ENCODE measurements at places on chromosomes 5 and 9.

- DNase-seq: no peak
These were observed 112.4 kb downstream of the FSTL4 start for GRCh38 chr5:133499895-133500294.

DNA sequence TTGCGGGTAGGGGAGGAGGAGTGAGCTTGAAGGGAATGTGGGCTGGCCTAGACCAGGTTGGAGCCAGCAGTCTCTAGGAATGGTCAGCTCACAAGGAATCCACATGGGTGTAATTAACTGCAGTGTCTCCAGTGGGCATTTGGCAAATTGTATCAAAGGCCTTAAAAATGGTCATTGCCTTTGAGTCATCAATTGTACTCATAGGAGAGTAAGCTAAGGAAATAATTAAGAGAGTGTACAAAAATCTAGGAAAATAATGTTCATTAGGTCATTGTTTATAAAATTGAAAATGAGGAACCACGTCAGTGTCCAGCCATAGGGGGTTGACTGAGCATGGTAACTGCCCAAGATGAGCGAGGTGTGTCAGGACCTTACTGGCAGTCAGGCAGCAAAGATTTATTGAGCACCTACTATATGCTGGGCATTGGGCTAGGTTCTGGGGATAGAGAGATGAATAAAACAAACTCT is 29.8 kb upstream of the RPL26L1 start:
- DNase-seq: peak; percentile 29

- DNase-seq: no peak
These were observed 204.8 kb downstream of the CDH9 start for GRCh38 chr5:26833596-26833995.

DNA sequence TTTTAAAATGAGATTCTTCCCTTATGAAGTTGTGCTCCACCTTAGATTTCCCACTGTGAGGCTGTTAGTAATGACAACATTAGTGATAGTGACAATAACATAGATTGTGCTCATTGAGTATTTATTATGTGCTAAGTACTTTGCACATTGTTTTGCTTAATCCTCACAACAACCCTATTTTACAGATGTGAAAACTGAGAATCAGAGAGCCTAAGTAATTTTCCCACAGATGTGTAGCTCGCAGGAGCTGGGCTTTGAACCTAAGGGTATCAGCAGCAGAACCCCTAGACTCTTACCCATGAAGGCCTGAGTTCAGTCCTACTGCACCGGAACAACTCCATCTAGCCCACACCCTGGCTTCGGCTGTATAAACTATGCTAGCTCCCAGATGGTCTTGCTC is 15.6 kb upstream of the ARAP3 start:
- no peak for DNase-seq

- DNase-seq: no peak
These were observed 4.6 kb downstream of the SNCAIP start for GRCh38 chr5:122316656-122317055.

- DNase-seq: no peak
These were observed 10.1 kb downstream of the TMEM252 start for GRCh38 chr9:68530618-68531017.

- no peak for DNase-seq
These were observed 297.7 kb downstream of the ATPSCKMT start for GRCh38 chr5:9951865-9952516.

GRCh38 chr5:54115735-54116403 is 194.5 kb downstream of the ARL15 start:
- peak; percentile 13 for DNase-seq

DNA sequence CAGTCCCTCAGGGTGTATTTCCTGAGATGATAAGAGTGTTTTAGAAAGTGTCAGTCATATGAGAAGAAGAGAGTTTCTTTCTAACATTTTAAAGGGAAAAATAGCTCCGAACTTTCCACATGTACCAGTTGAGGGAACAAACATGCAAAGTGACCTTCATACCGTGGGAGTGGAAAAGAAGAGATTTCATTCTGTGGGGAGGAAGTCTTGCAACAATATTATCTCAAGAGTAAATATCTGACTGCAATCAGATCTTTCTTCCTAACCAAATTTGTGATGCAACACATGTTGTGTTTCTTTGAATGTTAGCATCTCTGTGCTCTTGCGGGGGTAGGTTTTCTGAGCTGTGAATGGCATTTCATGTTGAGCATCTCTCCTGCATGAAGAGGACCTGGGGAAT is 30.6 kb downstream of the ANKRD55 start:
- peak; percentile 53 for DNase-seq

DNA sequence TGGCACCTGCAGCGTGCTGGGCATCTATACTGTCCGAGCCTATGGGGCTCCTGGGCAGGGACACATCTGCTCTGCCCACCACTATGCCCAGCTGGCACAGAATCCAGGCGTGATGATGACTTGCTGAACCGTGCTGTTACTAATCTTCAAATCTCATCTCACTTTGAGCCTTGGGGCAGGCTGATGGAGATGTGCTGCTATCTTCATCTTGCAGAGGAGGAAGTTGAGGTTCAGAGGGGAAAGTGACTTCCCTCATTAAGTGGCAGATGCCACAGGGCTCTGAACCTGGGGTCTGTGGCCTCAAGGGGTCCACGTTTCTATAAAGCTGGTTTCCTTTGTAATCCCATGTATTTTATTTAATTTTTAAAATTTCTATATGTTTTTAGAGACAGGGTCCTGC is 4.7 kb downstream of the SLC2A6 start:
- no peak for DNase-seq

DNA sequence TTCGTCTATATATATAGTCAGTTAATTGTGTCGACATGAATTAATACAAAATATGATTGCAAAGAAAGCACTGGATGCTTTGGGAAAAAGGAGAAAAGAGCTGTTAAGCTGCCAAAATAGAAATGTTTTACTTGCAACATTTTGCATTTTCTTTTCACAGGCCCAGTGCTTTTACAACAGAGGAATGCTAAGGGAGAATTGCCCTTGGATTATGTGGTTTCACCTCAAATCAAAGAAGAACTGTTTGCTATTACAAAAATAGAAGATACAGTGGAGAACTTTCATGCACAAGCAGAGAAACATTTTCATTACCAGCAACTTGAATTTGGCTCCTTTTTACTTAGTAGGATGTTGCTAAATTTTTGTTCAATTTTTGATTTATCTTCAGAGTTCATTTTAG is 76.2 kb downstream of the SLF1 start:
- no peak for DNase-seq

- no peak for DNase-seq
These were observed 138.6 kb downstream of the ARL15 start for GRCh38 chr5:54171645-54172384.

DNA sequence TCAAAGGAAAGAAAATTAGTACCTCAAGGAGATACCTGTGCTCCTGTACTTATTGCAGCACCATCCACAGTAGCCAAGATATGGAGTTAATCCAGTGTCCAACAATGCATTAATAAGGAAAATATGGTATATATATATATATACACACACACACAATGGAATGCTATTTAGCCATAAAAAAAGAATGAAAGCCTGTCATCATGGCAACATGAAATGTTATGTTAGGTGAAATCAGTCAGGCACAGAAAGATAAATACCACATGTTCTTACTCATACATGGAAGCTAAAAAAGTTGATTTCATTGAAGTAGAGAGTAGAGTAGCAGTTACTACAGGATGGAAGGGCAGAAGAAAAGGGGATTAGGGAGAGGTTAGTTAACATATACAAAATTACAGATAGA is 601.5 kb downstream of the ANXA1 start:
- no peak for DNase-seq

DNA sequence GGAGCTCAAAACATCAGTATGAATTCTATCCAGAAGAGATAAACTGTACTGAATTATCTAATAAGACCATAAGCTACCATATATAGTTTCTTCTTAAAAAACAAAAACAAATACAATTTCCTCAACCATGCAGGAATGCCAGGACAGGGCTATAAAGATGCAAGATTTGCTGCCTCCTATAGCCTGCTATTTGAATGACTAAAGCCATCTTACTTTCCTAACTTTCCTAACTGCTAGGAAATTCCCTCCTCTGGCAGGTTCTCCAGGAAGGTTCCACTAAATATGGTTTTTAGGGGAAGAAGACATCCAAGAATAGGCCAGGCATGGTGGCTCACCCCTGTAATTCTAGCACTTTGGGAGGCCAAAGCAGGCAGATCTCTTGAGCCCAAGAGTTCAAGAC is 15.1 kb downstream of the KIF27 start:
- DNase-seq: no peak

- no peak for DNase-seq
These were observed 281.4 kb downstream of the ISL1 start for GRCh38 chr5:51664491-51665250.

DNA sequence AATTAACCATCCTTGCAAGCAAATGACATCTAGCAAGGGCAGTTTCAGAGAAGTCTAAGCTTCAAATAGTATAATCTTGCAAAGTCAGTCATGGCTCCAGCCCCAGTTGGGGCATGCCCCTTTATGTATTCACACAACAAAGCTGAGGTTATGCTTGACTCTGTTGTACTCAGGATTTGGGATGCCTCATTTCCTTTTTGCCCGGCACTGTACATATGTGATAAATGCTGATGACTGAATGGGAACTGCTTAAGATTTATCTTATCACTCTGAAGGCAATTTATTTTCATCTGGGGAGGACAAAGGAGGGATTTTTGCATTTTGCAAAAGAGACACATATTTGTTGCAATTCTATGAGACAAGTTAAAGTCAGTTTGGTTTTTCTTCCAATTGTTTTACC is 219.2 kb downstream of the TRPM3 start:
- DNase-seq: no peak

DNA sequence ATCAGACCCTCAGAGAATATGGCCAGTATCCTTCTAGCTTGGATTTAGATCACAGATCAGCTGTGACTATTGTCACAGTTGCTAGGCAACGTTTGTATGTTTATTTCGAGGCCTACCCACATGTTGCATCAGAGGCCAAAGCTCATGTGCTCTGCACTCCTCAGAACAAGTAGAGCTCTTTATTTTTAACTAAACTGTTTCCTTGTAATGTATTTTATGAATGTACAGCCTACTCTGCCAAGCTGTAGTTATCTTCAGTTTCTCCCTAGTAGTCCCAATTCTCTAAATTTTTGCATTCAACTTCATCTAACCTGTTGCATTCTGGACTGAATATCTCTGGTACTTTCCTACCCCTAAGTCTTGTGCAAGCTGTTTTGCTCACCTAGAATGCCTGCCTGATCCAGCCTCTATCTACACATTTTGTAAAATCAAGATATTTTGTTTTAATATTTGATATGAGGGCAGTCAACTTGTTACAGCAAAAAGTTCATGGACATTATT is 52.8 kb downstream of the CAST start:
- peak; percentile 76 for DNase-seq

DNA sequence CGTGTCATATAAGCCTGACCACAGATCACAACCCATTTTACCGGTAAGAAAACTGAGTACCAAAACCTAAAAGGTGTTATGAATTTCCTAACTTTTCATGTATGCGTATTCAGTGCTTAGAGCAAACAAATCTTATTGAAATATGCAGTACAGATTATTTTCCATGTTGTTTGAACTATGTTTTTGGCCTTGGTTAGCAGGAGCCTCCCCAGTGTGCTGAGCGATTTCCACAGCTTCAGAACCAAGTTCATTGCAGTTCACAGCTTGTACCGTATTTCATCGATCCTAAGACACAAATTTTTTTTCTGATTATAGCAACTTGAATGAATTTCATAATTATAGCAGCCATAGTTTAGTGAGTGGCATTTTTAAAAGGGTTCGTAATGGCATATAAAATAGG is 13.7 kb downstream of the ADAMTSL1 start:
- no peak for DNase-seq

- DNase-seq: peak; percentile 31
These were observed 14.2 kb upstream of the RGS3 start for GRCh38 chr9:113449376-113449775.

DNA sequence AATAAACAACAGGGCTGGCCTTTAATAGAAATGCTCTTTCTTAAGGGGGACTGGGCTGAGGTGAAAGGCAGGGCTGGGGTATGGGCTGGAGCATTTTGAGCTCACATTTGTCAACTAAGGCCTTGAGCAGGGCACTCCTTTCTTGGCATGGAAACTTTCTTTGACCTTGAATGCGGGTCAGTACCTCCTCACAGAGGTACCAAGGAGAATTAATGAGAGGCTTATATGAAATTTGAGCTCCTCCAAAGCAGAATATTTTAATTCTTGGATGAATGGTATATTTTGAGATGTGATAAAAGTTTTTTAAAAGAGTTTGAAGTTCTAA is 3.1 kb downstream of the CYSTM1 start:
- no peak for DNase-seq

GRCh38 chr9:20988671-20989315 is 42.6 kb downstream of the HACD4 start:
- DNase-seq: peak; percentile 60

DNA sequence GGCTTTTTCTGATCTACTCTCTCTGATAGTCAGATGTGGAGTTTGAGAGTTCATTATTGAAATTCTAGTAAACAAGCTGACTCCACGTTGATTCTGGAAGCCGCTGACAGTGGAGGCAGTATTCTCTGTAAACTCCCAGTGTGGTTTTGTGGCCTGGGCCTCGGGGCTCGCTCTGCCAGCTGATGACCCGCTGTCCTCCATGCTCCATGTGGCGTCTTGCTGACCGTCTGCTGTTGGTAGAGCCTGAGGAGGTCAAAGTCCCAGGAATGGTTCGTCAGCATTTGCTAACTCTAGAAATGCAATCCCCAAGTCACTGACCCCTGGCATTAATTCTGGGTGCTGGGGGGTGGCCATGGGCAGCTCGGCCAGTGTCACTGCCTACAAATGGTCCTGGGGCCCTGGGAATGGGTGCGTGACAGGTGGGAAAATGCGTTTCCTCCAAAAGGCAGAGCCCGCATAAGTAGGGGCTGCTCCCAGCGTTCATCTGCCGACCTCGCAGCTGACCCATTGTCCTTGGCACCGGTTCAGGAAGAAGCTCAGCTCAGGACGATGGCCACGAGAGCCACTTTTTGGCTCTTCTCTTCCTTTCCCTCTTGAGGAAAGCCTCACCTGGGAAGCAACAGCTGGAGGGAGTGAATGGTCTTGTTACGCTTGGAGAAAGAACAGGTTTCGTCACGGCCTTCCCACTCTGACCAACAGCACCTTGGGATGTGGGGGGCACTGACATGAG is 55.1 kb downstream of the MRPL36 start:
- no peak for DNase-seq

DNA sequence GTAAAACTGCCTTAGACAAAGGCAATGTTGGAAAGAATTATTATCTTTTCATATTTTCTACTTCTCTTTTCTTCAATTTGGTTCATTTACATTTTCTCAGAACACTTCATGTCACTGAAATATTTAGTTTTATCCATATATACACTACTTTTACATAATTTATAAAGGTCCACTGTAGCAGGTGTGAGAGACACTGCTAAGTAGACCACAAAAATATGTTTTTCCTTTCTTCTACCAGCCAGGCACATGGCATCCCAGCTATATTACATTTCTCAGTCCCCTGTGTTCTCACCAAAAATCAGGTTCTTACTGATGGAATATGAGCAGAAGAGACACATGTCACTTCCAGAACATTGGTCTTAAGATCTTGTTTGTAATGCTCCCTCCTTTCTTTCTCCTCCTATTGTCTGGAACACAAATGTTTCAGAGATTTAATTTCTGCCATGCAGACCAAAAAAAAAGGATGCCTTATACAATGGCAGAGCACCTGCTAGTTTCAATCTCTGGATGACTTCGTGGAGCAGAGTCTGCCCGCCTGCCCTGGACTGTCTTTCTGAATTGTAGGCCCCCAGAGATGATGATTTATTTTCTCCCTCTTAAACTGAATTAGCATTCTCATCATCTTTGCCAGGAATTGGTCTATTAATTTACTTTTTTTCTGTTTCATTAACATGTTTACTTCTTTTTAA is 125.4 kb upstream of the ACOT12 start:
- DNase-seq: no peak

GRCh38 chr9:38008168-38009034 is 60.6 kb downstream of the SHB start:
- DNase-seq: peak; percentile 95

Data from suppressor macrophage treated with lipopolysaccharide for 4 hours (primary cell).